ENCODE measurements at places on chromosomes 11 and 22.

DNA sequence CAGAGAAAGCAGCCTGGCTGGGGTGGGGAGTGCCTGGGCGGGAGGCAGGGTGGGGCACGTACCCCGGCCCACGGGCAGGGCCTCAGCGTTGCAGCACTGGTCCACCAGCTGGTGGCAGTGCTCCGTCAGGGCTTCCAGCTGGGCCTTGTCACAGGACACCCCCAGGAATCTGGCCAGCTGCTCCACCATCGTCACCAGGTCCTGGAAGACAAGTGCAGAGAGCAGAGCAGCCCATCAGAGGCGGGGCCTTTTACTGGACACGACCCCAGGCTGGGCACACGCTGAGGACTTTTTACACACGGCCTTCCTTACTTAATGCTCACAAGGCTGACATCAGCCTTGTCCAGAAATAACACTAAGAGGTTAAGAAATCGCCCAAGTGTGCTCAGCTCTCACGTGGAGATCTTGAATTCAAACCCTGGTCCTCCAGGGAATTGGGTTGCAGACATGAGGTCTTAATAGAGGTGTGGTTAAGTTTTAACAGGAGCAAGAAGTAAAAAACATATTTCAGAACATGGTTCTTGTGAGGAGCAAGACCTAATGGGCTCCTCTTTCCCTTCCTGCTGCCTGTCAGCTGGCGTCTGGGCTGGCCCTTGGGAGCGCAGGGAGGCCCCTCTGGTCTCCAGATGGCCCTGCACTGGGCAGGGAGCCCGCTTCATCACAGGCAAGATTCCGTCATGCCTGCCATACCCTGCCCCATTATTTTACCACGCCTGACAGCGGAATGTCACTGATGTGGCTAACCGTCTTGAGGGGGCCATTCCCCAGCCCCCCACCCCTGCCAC is 17.1 kb upstream of the EFCAB6 start:
- no peak for DNase-seq

DNA sequence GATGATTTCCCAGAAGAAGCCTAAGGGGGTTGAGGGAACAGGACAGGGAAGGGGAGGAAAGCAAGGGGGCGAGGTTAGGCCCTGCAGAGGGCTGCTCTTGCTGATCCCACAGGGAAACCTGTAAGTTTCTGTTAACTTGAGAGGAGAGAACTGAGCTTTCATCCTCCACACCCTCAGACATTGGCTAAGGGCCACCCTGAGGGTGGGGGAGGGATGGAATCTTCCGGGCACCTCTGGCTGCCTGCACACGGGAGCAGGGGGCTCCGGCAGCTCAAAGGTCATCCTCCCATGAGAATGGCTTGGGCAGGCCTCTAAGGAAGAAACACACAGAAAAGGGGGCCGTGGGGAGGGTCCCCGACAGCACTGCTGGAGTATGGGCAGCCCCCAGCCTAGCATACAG is 108.1 kb downstream of the TSPAN18 start:
- no peak for DNase-seq

GRCh38 chr22:31995807-31996206 is 47.3 kb upstream of the SLC5A1 start:
- no peak for DNase-seq

DNA sequence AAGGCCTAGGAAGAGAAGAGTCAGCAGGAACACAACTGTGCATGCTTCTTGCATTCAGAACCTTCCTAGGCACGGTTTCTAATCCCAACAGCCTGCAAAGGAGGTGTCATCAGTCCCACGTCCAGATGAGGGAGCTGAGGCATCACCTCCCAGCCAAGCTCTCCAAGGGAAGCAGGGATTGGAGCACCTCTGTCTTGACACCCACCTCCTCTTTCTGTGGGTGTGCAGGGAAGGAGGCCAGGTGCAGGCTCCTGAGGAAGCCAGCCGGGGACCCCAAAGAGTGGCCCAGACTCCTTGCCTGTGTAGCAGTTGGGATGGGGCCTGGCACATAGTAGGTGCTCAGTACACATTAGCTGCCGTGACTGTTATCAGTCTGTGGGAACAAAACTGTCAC is 2.0 kb downstream of the PNPLA5 start:
- no peak for DNase-seq

DNA sequence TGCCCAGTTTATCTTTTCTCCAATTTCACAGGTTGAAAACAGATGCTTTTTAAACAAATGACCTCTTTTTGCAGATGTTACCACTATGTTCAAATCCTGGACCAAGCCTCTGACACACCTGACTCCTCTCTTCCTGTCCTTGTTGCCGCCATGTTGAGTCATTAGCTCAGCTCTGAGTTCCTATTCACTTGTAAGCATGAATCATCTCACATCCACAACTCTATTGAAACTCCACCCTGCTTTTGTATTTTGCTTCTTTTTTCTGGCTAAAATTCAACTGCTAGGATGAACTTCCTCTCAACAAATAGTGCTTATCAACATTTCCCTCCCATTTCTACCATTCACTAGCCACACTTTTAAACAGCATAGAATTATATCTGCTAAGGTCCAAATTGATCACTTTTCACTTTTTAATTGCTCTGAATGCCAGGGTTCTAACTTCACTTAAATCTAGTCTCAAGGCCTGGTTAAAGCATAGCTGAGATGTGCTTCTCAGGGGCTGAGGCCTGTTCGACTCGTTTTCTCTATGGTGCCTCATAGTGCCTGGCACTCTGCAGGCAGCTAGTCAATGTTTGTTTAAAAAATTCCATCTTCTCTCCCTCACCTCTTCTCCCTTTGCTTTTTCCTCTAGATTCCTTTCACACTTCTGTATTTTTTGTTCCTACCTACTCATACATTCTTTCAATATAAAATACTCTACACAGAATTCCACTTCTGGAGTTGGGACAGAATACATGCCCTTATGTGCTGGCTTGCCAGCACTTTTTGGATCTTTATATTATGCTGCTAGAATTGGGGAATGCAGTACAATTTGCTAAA is 3.9 kb downstream of the JOSD1 start:
- DNase-seq = no peak

DNA sequence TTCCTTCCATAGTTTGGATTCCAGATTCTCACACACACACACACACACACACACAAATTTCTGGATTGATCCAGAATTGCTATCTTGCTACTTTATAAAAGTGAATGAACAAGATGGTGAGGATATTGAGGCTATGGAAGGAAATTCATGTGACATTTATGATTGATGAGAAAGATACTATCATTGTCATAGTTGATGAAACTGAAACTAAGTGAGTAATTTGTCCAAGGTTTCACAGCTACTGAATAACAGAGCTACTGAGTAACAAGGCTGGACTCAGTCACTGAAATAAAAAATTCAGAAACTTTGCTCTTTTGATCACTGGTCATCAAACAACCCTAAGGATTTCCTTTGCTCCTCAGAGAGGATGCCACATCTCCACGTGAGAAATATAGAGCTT is 16.2 kb downstream of the OR5D16 start:
- no peak for DNase-seq

- no peak for DNase-seq
Observed at GRCh38 chr11:75351541-75351790, at the start of gene ARRB1. Gene ARRB1, minus strand, starts transcription at chr11:75351661. Its CDS starts 54 bp downstream, at chr11:75351607.

GRCh38 chr11:33941637-33942160 is 49.8 kb upstream of the LMO2 start:
- no peak for DNase-seq

- no peak for DNase-seq
Observed at GRCh38 chr11:123185326-123185725, 9.7 kb downstream of the CLMP start.

GRCh38 chr11:15775015-15775541 is 581.3 kb downstream of the SOX6 start:
- no peak for DNase-seq

GRCh38 chr11:446891-447290 is 3.2 kb upstream of the PTDSS2 start:
- DNase-seq = no peak

DNA sequence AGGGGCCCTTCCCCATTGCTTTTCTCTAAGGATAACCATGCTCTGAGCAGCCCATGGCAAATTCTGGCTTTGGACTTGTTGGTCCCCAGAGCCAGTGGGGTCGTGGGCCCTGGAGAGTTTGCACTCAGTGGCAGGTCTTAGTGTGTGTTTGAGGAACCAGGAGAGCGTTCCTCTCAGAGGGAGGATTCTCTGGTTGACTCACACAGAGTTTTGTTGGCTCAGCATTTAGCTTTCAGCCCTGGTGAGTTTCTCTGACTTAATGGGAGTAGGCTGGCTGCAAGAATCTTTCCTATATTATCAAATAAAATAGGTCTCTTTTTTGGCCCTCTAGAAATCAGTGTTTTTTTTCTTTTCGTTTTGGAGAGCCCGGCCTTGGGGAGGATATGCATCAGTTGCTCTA is 20.9 kb downstream of the ST14 start:
- no peak for DNase-seq

- no peak for DNase-seq
Observed at GRCh38 chr11:7890417-7891172, 40.5 kb downstream of the OR10A6 start.

DNA sequence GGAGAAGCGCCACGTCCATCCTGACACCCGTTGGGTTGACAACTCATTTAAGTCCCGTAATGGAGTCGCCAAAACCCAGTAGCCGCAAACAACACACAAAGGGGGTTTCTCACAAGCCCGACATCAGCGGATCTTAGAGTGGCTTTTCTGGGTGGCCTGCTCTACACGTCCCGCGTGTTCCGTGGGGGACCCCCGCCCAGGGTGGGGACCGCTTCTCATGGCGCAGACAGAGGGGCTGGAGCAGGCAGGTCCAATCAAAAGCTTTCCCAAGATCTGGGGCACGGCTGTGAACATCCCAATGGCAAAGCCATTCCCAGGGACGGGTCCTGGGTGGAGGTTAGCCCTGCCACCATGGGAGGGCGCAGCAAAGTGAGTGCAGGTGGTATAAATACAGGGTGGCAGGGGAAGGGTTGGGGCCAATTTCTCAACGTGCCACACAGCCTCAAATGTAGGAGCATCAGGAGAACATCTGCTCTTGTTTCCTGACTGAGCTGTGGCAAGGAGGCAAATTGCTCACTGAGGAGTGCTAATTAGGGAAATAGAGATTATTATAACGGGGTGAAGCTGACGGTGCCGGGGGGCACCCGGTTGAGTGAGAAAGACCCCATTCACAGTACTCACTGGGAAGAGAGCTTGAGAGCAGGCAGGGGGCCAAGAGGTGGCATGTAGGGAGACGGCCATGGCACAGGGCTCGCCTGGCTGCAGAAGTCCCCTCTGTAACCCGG is 1447.2 kb downstream of the TBC1D22A start:
- DNase-seq = no peak

DNA sequence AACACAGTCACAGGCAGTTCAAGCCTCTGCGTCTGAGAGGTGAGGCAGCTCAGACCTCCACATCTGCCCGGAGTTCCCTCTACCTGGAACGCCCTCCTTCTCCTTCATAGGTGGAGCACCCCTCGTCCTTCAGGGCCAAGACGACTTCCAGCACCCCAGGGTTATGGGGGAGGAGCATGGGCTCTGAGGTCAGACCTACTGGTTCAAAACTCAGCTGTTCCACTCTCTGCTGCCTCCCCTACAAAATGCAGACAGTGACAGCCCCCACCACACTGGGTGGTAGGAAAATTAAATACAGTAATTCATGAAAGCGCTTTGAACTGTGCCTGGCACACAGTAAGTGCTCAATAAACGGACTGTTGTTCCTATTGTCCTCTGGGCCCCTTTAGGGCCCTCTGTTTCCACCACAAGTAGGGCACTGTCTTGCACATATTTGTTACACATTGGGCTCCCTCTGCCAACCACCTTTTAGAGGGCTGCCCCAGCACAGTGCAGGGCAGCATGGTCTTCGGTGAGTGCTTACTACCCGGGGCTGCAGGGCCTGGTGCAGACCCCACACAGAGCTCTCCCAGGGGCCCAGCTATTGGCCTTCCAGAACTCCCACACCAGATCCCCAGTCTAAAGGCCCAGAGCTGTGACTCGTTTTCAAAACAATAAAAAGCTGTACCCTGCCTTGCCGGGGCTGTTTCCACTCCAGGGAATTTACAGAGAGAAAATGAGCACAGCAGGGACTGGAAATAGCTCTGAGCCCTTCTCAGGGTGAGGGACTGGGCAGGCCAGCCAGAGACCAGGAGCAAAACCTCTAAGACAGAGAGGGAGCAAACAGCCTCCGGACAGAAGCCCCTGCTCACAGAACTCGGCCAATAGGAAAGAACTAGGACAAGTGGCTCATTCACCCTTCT is 2.5 kb downstream of the TMEM184B start:
- no peak for DNase-seq

DNA sequence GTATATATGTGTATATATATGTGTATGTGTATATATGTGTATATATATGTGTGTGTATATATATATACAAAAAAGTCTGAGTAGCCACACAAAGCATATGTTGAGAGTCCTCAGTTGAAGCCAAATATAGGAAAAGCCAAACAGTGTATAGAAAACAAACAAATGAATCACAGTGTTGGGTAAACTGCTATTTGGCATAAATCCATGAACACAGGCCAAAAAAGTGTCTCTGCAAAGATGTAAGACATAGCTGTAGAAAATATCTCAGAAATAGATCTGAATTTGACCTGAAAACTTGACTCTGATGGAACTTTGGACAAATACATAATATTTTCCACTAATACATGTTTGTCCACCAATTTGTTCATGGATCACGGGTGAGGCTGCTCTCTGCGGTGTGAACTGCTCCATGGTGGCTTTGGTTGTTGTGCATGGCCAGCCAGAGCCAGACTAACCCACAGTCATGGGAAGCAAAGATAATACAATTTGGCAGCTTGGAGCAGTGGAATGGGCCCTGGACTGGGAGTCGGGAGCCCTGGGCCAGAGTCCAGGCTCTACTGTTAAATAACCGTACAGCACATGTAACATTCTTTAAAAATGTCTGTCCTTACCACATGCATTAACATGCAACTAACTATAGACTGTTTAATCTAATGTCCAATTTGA is 76.9 kb upstream of the EED start:
- DNase-seq = no peak

GRCh38 chr22:37535159-37535558 is 15.9 kb upstream of the CARD10 start:
- no peak for DNase-seq

GRCh38 chr11:86676533-86677154 is 4.2 kb upstream of the ME3 start:
- no peak for DNase-seq

DNA sequence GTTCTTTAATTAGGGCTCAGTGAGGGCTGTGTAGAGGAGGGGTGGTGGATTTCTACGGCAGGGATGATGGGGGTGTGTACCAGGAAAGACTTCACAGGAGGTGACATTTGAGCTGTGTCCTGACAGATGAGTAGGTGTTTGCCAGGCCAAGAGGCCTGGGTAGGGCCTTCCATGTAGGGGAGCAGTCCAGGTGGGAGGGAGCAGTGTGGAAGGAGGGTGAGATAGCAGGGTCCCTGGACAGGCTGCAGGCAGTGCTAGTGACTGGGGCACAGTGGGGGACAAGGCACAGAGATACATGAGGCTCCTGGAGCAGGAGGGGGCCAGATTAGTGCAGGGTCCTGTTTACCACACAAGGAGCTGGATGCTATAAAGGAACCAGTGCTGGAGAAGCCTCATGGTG is 147.9 kb upstream of the CADM1 start:
- DNase-seq = no peak

- no peak for DNase-seq
Observed at GRCh38 chr11:72802822-72803221, 9.0 kb upstream of the STARD10 start.

Data from stimulated activated CD8-positive, alpha-beta memory T cell treated with anti-CD3 and anti-CD28 coated beads, Interleukin-4, amount 100 ng/mL, for 1 hour (primary cell).